Renal cortical epithelial cell (primary cell): ENCODE measurements at places on chromosomes 2 and 18. TPM values are rescaled to one million over a fixed set of nuclear protein-coding genes. Genes with fewer than 3 reads are reported as not detected.
A peak's percentile ranks its signal among the peaks of the same experiment; 100 is the strongest.

The IL1F10 gene
- not detected in 2 replicates for total RNA-seq

The CHRND gene
- not detected in 2 replicates for total RNA-seq

The POTEE gene
- not detected in 2 replicates for total RNA-seq

DNA sequence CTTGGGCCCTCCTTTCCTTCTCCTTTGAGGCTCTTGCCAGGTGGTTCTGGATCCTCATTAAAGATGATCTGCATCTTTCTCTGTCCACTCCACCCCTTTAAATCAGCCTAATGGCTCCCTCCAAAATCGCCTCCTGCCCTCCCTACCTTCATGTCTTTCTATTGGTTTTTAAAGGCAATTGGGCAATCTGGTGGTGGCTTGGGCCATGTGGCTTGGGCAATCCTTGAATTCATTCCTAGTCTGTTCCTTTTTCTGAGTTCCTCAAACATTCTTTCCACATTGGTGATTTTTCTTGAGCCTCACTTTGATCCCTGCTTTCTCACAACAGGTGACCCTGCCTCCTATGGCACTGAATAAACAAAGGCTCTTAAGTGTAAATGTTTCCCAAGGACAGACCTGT, 266.2 kb upstream of the REV1 start:
- no peak for DNase-seq

GRCh38 chr2:13128139-13128538, 411.4 kb downstream of the TRIB2 start:
- DNase-seq: no peak

The CD302 gene
- total RNA-seq: 0.69 and 3.8 TPM in 2 replicates

- DNase-seq: no peak
These were observed 214.8 kb downstream of the MC4R start for GRCh38 chr18:60157810-60158209.

- peak; percentile 97 for DNase-seq
These were observed 14.7 kb upstream of the ITGB6 start for GRCh38 chr2:160214461-160215445.

DNA sequence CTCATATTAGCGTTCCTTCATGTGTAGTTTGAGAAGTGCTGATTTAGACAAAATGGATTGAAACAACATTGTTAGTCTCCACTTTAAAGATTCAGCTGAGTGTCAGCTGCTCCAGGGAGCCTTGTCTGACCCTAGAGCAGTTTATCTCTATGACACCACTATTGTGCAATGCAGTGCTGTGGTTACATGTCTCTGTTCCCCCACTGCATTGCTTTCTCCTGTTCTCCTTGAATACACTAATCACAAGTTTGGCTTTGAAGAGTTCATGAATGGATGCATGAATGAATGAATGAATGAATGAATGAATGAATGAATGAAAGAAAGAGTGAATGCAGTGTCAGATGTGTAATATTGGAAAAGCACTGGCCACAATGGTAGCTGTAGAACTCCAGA, 38.3 kb downstream of the GCG start:
- DNase-seq: peak; percentile 91

GRCh38 chr2:39932198-39932597, 153.1 kb upstream of the THUMPD2 start:
- no peak for DNase-seq

- no peak for DNase-seq
These were observed 2.3 kb downstream of the CEP192 start for GRCh38 chr18:12993439-12993838.

DNA sequence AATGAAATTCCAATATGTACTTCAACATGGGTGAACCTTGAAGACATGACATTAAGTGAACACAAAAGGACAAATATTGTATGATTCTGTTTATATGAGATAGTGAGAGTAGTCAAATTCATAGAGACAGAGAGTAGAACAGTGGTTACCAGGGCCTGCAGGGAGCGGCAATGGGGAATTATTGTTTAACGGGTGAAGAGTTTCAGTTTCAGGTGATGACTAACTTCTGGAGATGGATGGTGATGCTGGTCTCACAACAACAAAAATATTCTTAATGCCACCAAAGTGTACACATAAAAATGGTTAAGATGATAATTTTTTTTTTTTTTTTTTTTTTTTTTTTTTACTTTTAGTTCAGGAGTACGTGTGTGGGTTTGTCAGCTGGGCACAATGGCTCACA, 109.4 kb upstream of the TMEM200C start:
- DNase-seq: no peak

DNA sequence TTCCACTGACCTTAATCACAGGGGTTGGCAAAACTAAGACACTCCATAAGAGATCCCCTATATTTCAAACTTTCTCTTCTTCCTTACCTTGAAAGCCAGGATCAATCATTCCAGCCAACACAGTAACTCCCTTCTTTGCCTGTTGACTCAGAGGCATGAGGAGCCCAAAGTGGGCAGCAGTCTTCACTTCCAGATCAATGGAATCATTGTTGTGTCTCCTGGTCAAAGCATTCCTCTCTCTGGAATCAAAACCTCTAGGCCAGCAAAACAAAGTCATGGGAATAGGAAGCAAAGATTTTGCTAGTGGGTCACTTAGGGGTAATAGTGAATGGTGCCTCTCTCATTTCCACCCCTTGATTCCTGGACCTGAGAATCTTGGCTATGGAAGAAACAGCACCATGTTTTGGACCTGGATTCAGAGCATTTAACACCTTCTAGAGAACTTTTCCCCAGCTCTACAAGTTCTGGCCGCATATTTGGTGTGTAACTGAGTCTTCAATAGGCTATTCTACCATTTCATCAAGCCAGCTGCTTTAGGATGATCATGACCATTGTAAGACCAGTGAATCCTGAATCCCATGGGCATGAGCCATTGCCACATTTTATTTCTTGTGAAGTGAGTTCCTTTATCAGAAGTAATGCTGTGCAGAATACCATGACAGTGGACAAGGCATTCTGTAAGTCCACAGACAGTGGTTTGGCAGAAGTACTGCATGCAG, 65.7 kb upstream of the SERPINE2 start:
- peak; percentile 17 for DNase-seq

DNA sequence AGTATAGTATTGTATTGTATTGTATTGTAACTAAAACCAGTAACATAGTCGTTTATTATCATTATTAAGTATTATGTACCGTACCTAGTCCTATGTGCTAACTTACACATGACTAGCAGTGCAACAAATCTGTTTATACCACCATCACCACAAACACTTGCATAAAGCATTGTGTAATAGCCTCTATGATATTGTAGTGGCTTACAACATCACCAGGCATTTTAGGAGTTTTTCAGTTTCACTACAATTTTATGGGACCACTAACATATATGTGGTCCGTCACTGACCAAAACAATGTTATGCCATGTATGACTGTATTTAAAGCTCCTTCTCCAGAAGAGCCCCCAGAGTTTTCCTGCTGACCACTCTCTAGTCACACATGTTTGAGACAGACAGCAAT, 306.2 kb downstream of the SETBP1 start:
- no peak for DNase-seq

The FSIP2 gene
- under 0.01 and 1.1 TPM in 2 replicates for total RNA-seq

- DNase-seq: no peak
These were observed 5.0 kb downstream of the LIMS2 start for GRCh38 chr2:127670055-127670956.

DNA sequence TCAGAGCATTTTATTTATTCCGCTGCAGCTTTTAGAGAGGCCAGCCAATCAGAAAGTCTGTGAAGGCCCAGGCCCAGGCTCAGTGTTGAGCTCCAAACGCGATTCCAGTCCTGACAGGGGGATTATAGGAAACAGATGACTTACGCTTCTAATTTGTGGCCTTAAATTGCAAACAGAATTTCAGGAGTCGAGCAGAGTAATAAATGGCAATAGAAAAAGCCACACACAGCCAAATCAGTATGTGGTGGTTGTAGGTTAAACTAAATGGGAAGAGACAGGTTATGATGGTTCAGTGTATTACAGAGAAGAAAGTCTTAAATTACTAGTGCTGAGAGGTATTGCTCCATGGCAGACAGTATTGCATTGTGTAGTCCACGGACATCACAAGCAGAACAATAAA, 131.0 kb upstream of the ZEB2 start:
- no peak for DNase-seq

The C2orf80 gene
- not detected in 2 replicates for total RNA-seq

DNA sequence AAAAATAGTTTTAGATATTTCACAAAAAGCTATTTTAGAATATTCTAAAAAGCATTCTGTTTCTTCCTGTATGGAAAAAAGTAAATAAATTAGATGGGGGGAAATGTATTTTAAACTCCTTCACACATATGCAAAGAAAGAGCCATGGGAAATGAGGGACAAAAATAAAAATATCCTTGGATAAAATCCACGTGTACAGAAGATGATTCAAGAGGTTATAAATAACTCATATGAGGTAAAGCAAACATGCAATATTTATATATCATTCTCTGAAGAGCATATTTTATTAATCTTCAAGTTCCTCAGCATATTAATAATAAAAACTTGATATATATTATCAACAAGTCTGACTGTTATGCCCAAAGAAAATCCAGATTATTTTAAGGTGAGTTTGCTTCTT, 8.8 kb upstream of the GFPT1 start:
- no peak for DNase-seq

- DNase-seq: no peak
These were observed 69.7 kb downstream of the RNF144A start for GRCh38 chr2:6986912-6987361.

DNA sequence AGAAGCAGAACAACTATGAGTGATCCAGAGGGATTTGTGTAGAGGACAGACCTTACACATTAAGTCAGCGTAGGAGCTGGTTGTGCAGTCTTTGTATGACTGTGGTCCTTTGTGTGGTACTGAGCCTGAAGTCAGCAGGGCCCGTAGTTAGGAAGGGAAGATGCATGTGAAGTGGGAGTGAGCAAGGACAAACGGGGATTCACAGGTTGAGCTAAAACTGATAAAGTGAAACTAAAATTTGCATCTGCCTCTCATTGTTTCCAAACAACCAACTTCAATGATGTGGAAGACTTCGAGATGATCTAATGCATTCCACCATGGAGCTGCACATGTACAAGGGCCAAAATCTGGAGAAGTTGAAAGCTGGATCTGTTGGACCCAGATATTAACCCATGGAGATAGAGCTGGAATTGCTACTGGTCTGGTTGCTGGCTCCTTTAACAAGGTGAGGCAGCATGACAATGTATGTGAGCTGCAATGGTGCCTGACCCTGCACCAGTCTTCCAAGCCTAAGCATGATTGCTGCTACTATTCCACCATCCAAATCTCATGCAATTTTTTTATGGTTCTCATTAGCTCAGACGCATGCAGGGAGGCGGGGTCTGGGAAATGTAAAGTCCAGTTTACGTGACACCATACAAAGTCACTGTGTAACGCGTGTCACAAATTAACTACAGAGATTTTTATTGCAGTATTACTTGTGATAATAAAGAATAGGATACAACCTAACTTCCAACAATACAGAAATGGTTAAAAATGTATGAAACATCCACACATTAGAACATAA, 12.1 kb upstream of the CYBRD1 start:
- DNase-seq: no peak

- DNase-seq: no peak
These were observed 387.3 kb downstream of the STK39 start for GRCh38 chr2:167860082-167860481.

The IL18R1 gene
- 3.4 and 4.0 TPM in 2 replicates for total RNA-seq

DNA sequence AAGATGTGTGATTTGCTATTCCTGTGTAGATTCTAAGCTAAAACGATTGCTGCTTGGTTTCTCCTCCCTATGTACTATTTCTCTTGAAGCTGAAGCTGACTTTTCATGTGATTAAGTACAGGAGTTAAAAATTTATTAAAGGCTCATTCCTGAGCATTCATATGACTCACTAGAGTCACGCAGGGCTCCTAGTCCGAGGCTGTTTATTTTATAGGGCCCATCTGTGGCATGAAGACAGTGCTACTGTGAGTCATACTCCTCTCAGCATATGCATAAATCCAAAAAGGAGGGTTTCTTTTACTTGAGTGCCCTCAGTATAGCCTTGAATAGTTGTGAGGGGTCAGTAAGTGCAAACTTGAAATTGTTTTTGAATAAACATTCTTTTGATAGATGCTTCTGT, 378.8 kb downstream of the PTPRM start:
- peak; percentile 98 for DNase-seq

The EVX2 gene
- not detected in 2 replicates for total RNA-seq
